ENCODE measurements at places on chromosomes 2 and 18. TPM values are rescaled to one million over a fixed set of nuclear protein-coding genes. Genes with fewer than 3 reads are reported as not detected.

DNA sequence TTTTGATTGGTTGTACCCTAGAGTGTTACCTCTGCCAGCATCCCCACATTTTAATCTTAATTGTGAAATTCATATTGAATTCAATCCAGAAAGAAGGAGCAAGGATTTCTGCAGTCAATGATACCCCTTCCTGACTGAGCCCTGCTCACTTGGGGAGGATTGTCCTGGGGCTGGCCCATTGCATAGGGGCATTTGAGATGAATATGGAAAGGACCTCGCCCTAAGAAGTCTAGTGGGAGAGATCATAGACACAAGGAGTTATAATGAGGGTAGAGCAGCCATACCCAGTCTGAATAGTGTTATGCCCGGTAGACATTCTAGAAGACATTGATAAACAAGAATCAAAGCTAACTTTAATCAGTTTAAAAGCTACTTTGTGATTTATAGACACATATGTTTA is 53.8 kb downstream of the CRIM1 start:
- no peak overlapping the region for H3K4me3 ChIP-seq
- no peak for DNase-seq
- H3K4me1 ChIP-seq = peaks cover 37% of the 10 kb centered on the region
- peak overlapping the region; percentile 3 for H3K27ac ChIP-seq

- no peaks in the 10 kb centered on the region for H3K36me3 ChIP-seq
- no peaks in the 10 kb centered on the region for H3K4me1 ChIP-seq
- no peak overlapping the region for H3K27ac ChIP-seq
- H3K27me3 ChIP-seq = no peaks in the 10 kb centered on the region
Observed at GRCh38 chr2:140604096-140604495, 1526.7 kb downstream of the LRP1B start.

- DNase-seq = no peak
- H3K27ac ChIP-seq = no peak overlapping the region
Observed at GRCh38 chr18:28126768-28127167, 50.2 kb downstream of the CDH2 start.

The SLC23A3 gene
- total RNA-seq = 3.1 TPM

GRCh38 chr2:48461721-48462120 is 68.2 kb upstream of the STON1 start:
- DNase-seq = no peak
- peaks cover 82% of the 10 kb centered on the region for H3K36me3 ChIP-seq

DNA sequence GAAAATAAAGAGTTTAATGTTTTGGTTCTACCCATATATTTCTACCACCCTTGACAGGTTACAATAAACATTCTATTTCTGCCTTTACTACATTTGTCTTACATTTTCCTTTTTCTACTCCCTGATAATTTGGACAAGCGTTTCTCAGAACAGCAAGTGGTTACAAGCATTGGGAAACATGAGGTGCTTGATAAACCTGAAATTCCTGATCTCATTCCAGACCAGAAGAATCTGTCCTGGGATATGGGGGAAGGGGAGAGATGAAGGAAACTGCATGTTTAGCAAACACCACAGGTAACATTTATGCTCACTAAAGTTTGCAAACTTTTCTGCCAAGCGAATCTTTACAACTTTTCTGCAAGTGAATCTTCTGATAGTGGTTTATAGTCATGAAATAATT is 28.3 kb upstream of the DSC1 start:
- no peaks in the 10 kb centered on the region for H3K36me3 ChIP-seq
- H3K4me3 ChIP-seq = no peak overlapping the region
- DNase-seq = no peak
- peaks cover 6% of the 10 kb centered on the region for H3K4me1 ChIP-seq
- H3K27me3 ChIP-seq = no peaks in the 10 kb centered on the region

The GNLY gene
- 4.8 TPM for total RNA-seq

GRCh38 chr2:45736757-45737704 is 85.6 kb downstream of the PRKCE start:
- no peaks in the 10 kb centered on the region for H3K36me3 ChIP-seq
- H3K4me1 ChIP-seq = peaks cover 17% of the 10 kb centered on the region
- DNase-seq = no peak

- no peak overlapping the region for H3K27ac ChIP-seq
- peaks cover 36% of the 10 kb centered on the region for H3K4me1 ChIP-seq
- no peak for DNase-seq
- no peaks in the 10 kb centered on the region for H3K27me3 ChIP-seq
- H3K4me3 ChIP-seq = no peak overlapping the region
Observed at GRCh38 chr2:28101123-28101522, 210.6 kb downstream of the BABAM2 start.

- no peak overlapping the region for H3K4me3 ChIP-seq
- no peak for DNase-seq
- no peak overlapping the region for H3K27ac ChIP-seq
Observed at GRCh38 chr2:242038166-242038927, 168.8 kb downstream of the RTP5 start.

DNA sequence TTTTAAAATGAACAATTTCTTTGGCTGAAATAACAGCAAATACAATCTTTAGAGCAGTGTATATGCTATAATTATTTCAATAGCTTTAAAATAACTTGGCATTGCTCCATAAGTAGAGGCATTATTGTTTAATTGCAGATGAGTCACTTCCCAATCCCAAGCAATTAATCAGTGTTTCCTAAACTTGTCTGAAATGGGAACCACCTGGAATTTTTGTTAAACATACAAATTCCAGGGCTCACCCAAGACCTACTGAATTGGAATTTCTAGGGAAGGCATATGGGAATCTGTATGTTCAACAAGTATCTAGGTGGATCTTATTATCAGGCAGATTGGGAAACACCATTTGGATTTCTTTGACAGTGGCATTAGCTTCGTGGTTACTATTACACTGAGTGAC is 27.1 kb upstream of the FMNL2 start:
- DNase-seq = no peak
- H3K4me1 ChIP-seq = no peaks in the 10 kb centered on the region
- H3K27me3 ChIP-seq = no peaks in the 10 kb centered on the region
- H3K36me3 ChIP-seq = no peaks in the 10 kb centered on the region
- no peak overlapping the region for H3K4me3 ChIP-seq

The TNFRSF11A gene
- 4.8 TPM for total RNA-seq

DNA sequence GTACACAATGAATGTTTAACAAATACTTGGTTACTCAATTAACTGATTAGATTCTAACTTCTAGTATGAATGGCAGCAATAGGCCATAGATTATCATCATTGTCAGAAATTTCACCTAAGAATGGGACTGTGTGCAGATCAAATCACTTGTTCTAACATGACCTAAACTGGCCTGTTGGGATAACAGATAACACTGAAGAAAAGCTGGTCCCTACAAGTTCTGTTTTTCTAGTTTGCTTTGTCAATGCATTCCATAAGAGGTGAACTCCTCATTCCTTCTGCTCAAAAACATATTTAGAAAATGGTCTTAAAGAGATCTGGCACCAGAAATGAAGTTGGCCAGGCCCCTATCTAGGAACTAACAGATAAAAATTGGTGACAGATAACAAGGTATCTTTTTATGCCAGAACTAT is 175.4 kb downstream of the THADA start:
- DNase-seq = no peak
- H3K36me3 ChIP-seq = no peaks in the 10 kb centered on the region
- no peaks in the 10 kb centered on the region for H3K27me3 ChIP-seq
- H3K4me3 ChIP-seq = no peak overlapping the region

DNA sequence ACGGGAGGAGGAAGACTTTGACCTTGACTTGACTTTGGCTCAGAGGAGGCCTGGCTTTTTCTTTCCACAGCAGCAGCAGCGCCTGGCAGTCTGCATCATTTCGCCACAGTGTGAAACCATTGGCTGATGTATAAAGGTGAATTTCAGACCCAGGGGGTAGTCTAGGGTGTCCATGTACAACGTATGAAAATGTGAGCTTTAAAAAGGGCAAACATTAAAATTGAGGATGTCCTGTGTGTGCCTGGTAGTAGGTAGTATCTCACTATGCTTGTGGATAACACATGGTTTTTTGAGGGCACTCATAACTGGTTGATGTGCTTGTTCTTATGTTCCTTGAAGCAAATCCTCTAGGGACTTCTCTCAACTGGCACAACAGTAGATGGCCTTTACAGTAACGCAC is 86.1 kb downstream of the LPIN1 start:
- H3K27me3 ChIP-seq = no peaks in the 10 kb centered on the region
- DNase-seq = no peak
- peaks cover 23% of the 10 kb centered on the region for H3K4me1 ChIP-seq
- no peaks in the 10 kb centered on the region for H3K36me3 ChIP-seq

The EDAR gene
- 4.3 TPM for total RNA-seq

The AKAIN1 gene
- not detected for total RNA-seq

The SEH1L gene
- 39.3 TPM for total RNA-seq

- H3K27me3 ChIP-seq = no peaks in the 10 kb centered on the region
- H3K4me3 ChIP-seq = peak overlapping the region; percentile 83
- no peaks in the 10 kb centered on the region for H3K36me3 ChIP-seq
- no peak for DNase-seq
Observed at GRCh38 chr2:26345283-26345544, 729 bp upstream of the SELENOI start.

GRCh38 chr2:70425682-70426301 is 123.9 kb upstream of the FAM136A start:
- no peaks in the 10 kb centered on the region for H3K36me3 ChIP-seq
- no peak overlapping the region for H3K4me3 ChIP-seq
- peak overlapping the region; percentile 49 for H3K27ac ChIP-seq
- H3K27me3 ChIP-seq = no peaks in the 10 kb centered on the region
- H3K4me1 ChIP-seq = peaks cover 11% of the 10 kb centered on the region
- DNase-seq = no peak

GRCh38 chr2:6025391-6025790 is 333.2 kb downstream of the SOX11 start:
- no peaks in the 10 kb centered on the region for H3K4me1 ChIP-seq
- no peak for DNase-seq
- no peak overlapping the region for H3K27ac ChIP-seq

DNA sequence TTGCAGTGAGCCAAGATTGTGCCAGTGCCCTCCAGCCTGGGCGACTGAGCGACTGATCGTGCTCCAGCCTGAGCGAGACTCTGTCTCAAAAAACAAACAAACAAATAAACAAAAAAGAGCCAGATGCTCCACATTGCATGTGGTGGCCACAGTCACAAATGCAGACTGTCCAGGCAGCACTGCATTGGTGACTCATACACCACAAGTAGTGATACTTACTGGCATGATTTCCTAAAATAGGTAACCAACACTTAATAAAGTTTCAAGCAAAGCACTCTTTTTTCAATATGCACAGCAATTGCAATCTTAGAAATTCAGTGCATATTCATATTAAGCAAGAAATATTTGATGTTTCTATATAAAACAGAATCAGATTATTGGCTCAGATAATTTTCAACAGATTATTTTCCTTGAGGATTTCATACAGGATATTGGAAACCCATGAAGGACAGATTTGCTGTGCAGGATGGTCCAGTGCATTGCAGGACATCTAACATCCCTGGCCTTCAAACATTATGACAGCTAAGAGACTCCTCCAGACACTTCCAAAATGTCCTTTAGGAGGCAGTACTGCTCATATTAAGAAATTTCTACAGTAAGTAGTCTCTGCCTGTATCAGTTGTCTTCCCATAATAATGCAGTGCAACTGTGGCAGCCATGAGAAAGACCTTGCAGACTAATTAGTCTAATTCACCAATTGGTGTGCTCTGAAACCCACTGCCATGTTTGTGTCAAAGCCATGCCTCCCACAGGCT is 10.5 kb upstream of the SLC1A4 start:
- H3K4me1 ChIP-seq = peaks cover 18% of the 10 kb centered on the region
- H3K27me3 ChIP-seq = no peaks in the 10 kb centered on the region
- no peaks in the 10 kb centered on the region for H3K36me3 ChIP-seq
- no peak for DNase-seq

The FBXO36 gene
- total RNA-seq = 8.4 TPM

The PHOSPHO2 gene
- total RNA-seq = 4.7 TPM

- DNase-seq = peak; percentile 71
- H3K27me3 ChIP-seq = peaks cover 5% of the 10 kb centered on the region
Observed at GRCh38 chr18:13211534-13211933, 7.0 kb upstream of the LDLRAD4 start.

GRCh38 chr18:52069201-52069600 is 270.8 kb upstream of the DCC start:
- no peak overlapping the region for H3K4me3 ChIP-seq
- H3K27ac ChIP-seq = no peak overlapping the region
- no peaks in the 10 kb centered on the region for H3K27me3 ChIP-seq
- H3K36me3 ChIP-seq = no peaks in the 10 kb centered on the region

The ST8SIA5 gene
- total RNA-seq = not detected

DNA sequence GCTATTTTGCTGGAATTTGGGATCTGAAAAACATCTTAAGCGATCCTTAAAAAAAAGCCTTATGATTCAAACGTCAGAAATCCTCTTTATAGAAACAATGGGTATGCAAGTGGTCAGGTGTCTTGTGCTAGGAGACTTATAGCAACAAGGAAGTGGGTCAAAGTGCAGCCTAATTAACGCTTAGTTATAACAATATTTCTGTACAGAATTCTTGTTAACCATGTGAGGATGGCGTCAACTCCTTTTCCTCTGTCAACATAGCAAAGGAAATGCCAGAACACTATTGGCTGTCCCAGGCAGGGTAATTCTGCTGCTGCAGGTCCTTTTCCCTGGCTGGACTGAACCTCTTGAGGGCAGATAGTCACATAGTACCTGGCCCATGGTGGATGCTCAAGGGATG is 189.4 kb downstream of the MSH2 start:
- no peaks in the 10 kb centered on the region for H3K27me3 ChIP-seq
- no peak overlapping the region for H3K4me3 ChIP-seq
- DNase-seq = no peak
- H3K36me3 ChIP-seq = no peaks in the 10 kb centered on the region

The DSG4 gene
- 3.2 TPM for total RNA-seq
